ENCODE measurements at places on chromosomes 1 and 21.

DNA sequence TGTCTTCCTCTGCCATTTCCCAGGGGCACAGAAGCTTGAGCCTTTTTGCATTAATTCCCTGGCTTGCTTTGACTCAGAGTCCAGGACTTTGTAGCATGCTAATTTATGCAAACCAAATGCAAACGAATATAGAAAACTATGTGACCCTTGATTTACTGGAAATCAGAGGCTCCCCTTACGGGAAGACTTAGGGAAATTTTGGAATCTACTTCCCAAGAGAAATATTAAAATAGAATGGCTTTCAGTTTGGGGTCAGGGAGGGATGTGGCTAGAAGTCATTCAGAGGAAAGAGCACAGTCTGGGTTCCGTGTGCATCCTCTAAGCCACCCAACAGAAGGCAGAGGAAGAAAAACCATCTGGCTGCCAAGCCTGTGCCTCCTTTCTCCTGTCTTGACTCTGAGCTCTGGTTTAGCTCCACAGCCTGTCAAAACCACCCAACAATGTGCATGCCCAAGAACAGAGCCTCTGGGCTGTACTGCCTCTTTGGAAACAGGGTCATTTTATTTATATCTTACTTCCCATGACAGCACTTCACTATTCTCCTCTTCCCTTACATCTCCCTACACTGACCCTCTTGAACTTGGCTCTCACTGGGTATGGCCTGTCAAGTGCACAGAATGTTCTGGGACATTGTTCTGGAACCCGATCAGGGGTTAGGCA lies 30.1 kb downstream of the ATF3 start:
- DNase-seq = peak; percentile 54

GRCh38 chr21:15009837-15010363 lies 54.9 kb downstream of the NRIP1 start:
- no peak for DNase-seq

GRCh38 chr1:238675221-238675620 lies 711.1 kb upstream of the CHRM3 start:
- no peak for DNase-seq

DNA sequence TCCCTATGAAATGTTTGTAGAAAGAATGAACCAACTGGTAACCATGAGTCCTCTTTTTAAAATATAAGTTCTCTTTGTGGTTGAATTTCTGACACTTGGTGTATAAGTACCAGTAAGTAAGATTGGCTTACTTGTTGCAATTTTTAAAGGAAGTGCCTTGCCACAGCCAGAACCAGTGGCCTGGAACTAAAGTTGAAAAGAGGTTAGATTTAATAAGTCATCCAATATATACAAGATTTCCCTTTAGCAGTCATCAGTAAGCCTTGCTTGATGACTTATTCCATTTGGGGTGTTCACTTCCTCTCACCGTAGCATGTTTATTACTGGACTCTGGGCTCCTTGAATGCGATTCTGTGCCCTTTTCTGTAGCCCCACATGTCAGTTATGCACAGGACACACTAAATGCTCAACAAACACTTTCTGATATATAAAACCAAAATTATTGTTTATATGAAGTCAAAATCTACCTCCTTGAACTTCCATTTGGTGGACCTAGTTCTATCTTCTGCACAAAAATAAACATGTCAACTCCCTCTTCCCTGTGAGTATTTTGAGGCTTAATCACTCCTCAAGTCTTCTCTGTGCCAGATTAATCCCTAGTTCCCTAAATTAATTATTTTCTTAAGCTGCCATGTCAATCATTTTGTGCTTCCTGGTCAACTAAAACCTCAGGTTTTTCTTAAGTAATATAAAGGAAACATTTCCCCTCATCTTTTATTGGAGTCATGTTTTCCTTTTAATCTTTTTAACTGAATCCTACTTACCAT lies 218.1 kb downstream of the ST6GALNAC3 start:
- no peak for DNase-seq

GRCh38 chr1:2523191-2523890 lies 3.1 kb downstream of the PANK4 start:
- no peak for DNase-seq

DNA sequence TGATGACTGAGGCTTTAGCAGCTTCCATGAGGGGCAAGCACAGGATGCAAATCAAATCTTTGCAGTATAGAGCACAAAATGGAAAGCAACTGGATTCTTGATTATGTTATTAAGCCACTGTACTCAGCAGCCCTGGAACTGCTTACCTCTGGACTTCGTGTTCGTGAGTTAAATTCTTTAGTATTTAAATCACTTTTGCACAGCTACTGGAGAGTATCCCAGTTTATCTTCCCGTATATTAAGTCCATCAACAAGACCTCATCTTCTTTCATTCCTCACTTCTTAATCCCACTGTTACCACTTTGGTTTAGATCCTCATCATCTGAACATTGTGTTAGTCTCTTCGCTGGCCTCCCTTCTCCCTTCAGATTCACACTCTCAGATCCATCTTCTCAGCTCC lies 108.9 kb downstream of the GREM2 start:
- no peak for DNase-seq

GRCh38 chr1:243435836-243436235 lies 180.0 kb downstream of the SDCCAG8 start:
- DNase-seq = no peak

DNA sequence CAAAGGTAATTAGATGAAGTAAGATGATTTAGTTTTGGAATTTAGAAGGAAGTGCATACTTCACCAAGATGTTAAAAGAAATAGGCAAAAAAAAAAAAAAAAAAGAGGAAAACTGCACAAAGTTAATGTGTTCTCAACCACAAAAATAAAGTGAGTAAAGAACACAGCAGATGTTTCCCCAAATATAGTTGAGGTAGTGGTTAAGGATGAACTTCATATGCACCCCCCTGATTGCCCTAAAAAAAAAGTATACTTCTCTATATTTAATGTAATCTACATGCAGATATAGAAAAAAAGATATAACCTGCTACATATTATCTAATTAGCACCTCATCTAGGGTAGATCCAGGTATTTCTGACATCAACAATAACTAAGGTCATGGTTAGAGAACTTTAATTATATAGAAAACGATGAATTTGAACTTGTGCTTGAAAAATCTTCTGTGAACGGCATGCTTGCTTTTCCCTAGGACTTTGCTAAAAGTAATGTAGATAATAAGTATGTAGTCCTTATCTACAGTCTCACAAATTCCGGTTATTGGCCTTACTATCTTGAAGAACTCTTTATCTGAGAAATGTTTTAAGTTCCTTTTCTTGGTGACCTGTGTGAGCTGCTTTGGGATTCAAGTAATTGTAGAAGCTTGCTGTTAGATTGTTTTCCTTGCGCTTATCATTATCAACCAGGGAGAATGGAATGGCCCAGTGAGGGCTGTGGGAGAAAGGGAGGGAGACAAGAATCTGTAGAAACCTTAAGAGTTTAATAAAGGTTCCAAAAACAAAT lies 70.1 kb upstream of the LRRC7 start:
- no peak for DNase-seq

DNA sequence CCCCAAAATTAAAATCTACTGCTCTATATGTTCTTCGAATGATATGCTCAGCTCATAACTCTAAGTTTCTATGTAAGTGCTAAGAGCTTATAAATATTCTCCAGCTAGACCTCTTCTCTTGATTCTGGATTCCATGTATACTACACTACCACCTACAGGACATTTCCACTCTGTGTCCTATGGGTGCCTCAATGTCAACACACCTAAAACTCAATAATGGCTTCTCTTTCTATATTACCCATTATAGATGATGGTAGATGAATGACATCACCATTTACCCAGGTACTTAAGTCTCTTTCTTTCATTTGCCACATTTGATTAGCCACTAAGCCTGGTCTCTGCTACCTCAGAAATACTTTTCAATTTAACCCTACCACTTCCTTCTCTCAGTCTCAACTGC lies 41.3 kb downstream of the TBX19 start:
- DNase-seq = no peak

- DNase-seq = peak; percentile 72
These were observed 32.0 kb upstream of the ATP5PO start for GRCh38 chr21:33947451-33948095.

GRCh38 chr1:155205035-155205434 lies 2.7 kb downstream of the THBS3 start:
- no peak for DNase-seq

GRCh38 chr1:16043521-16043920 lies at the start of gene CLCNKB:
Gene CLCNKB, plus strand, starts transcription at chr1:16043782. Its CDS starts 711 bp downstream, at chr1:16044493.
- DNase-seq = no peak

DNA sequence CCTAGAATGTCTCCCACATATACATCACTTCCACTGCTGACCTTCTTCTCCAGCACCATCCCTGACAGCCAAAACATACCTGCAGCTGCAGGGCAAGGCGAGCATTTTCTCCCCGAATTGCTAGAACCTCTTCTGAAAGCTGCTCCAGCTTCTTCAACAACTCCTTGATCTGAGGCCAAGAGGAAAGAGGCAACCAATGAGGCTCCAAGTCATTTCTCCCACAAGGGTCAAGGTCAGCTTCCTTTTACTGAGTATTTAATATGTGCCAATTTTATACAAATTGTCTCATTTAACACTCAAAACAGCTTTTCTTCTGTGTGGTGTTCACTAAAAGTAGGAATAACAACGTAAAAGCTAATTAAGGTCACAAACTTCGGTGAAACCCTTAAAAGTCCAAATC lies 9.4 kb upstream of the PIAS3 start:
- no peak for DNase-seq

- no peak for DNase-seq
These were observed 102.3 kb upstream of the LPGAT1 start for GRCh38 chr1:211932933-211933254.

DNA sequence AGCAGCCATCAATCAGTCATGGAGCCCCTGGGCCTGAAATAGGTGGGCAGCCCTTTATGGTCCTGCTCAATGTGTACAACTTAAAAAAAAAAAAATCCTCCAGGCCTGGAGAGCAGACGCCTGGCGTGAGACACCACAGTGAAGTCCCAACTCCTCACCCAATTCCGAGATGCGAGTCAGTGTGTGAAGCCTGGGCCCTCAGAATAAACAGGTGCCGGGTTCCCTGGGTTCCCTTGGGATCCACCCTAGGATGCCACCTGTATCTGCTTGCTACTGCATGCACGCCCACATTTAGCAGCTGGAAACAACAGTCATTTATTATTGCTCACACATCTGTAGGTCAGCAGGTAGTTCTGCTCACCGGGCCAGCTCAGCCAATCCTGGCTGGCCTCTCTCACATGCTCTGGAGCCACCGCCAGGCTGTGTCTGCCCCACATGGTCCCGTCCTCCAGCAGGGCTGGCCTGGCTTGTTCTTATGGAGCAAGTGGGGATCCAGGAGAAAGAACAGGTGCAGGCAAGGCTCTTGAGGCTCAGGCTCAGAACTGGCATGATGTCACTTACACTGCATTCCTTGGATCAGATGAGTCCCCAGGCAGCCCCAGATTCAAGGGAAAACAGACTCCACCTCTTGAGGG lies 172.7 kb downstream of the NPHP4 start:
- no peak for DNase-seq

- no peak for DNase-seq
These were observed 58.2 kb downstream of the NFASC start for GRCh38 chr1:204928671-204929486.

GRCh38 chr1:203308328-203308922 lies 3.1 kb downstream of the BTG2 start:
- DNase-seq = no peak

DNA sequence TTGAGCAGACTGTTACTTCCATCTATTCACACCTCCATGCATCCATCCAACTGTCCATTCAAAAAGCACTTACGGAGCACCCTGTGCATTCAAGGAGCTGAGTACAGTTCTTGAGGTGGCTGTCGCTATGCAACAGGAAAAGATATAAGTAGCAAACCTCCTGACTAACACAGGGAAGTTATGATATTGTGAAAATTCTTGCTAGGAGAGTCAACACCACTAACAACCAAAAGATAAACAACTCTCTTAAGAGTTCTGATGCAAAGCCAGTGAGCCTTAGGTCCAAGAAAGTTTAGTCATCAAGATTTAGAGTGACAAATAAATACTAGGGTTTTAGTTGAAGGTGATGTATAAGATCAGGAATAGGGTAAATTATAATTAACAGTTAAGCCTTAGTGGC lies 44.5 kb upstream of the TRIM45 start:
- DNase-seq = no peak

DNA sequence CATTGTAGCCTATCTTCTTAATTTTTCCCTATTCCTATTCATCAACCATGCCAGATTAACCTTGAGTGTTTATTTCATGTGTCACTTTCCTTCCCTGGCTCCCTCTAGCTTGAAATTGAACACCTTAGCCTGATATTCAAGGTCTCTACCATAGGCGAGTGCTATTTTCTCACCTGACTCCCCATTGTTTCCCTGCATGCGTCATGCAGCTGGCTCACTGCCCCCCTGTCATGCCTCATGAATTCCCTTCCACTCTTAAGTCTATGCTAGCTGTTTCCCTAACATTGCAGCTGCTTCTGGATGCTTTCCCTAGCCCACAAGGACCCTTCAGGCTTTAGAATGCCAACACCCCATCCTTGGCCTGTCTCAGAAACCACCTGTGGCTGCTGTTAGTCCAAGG lies 56.7 kb upstream of the CD1D start:
- no peak for DNase-seq

- no peak for DNase-seq
These were observed 23.8 kb downstream of the CACNA1S start for GRCh38 chr1:201088395-201088794.

DNA sequence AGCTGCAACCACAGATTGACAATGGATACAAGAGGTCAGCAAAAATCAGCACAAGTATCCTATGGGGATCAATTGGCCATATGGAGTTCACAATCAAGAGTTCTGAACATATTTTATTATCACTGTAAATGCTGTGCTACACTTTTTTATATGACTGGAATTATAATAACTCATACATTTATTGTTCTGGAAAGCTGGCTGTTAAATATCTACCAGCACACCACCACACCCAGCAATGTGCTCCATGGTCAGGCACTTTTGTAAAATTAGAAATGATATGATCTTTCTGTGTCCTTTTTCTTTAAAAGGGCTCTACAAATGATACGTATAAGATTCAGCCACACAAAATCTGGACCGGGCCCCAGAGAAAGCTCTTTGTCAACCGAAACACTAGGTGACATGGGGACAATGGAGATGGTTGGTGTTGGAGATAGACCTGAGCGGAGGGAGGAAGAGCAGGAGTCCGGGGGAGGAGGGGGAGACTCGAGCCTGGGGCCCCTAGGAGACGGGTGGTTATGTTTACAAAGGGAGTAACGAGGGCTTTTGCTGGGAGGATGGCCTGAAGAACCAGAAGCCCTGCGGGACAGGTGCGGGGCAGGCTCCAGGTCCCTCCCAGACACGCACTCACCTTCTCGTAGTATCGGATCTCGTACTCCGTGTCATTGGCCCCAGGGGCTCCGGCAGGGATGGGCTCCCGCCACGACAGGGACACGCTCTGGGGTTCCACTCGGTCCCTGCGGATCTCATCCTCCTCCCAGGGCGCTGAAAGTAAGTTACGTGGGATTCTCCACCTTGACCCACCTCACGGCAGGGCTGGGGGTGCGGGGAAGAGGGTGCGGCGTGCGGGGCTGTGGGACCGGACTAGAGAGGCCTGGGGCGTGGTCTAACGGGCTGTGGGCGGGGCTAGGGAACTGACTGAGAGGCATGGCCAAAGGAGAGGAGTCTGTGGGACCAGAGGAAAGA lies 30.0 kb downstream of the EPHA10 start:
- DNase-seq = no peak

All from muscle of back (tissue), 13 donors.